Esophagus squamous epithelium (tissue), 5 donors: ENCODE measurements at places on chromosomes 7 and 10.

- DNase-seq: no peak
These were observed 8.7 kb downstream of the WBP1L start for GRCh38 chr10:102752266-102752930.

DNA sequence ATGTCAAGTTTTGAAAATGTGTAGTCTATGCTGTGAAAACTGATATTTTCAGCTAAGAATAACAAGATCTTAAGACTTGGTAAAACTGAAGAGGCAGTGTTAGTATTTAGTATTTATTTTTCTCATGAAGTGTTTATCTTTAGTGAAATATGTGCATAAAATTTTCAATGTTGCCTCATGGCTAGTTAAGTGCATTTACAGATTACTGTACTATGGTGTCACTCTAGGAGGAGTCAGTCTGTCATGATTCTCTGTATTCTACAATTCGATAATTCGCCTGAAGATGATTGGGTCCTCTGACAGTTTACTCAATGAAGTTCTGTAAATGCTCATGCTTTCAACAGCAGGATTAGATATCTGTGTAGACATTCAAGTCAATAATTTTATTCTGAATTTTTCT is 488.1 kb upstream of the GRM3 start:
- DNase-seq: no peak

GRCh38 chr10:90417029-90417428 is 440.8 kb downstream of the HTR7 start:
- DNase-seq: no peak

GRCh38 chr7:107946881-107947280 is 55.9 kb downstream of the DLD start:
- no peak for DNase-seq

GRCh38 chr7:51606601-51607154 is 290.1 kb upstream of the COBL start:
- no peak for DNase-seq

DNA sequence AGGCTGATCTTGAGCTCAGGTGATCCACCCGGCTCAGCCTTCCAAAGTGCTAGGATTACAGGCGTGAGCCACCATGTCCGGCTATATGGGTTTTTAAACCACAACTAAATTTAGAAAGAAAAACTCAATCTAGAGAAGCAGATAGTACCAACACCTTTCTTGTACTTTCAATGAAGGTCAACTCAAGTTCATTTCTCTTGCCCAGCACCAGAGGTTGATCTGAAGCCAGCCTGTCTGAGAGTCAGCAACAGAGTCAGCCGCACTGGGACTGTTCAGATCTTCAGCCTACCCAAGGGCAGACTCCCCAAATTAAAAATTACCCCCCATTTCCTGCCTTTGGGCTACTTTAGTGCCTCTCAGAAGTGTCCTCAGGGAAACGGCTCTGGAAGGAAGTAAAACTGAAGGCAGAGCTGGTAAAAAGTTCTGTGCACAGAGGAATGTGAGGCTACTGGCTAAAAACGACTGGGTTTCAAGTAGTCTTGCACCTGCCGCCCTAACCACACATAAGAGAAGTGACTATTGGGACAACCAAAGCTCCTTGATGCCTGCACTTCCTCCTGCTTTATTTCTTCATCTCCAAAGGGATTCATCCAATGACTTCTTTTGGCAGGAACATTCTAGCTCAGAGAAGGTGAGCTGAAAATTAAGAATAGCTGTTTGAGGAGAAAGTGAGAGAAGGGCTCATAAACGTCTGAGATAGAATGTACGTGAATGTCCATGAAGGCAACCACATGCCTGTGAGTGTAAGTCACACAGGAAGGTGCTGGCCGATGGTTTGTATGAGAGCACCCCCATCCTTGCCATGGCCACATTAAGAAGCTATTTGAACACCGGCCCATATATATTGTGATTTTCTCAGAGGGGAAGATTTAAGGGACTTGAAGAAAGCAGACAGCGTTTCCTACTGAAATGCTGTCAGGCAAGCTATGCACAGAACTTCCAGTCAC is 142.4 kb upstream of the PRR15 start:
- no peak for DNase-seq

GRCh38 chr7:94511718-94512117 is 2.1 kb downstream of the CASD1 start:
- DNase-seq: no peak

DNA sequence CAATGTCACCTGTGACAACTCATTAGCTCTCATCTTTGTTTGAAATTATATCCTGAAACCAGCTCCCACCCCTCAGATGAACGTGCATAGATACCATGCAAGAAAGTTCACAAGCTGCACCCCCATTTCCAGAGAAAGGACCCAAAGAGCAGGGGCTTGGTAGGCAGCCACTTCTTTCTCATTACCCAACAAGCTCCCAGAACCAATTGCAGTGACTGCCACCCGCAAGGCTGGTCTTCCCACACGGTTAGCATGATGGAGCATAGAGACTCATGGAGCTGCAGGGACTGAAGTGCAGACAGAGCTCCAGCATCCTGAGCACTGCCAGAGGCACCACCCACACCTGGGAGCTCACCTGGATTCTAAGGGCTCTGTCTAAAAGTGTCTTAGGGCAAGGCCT is 28.5 kb downstream of the FRMPD2 start:
- DNase-seq: no peak

DNA sequence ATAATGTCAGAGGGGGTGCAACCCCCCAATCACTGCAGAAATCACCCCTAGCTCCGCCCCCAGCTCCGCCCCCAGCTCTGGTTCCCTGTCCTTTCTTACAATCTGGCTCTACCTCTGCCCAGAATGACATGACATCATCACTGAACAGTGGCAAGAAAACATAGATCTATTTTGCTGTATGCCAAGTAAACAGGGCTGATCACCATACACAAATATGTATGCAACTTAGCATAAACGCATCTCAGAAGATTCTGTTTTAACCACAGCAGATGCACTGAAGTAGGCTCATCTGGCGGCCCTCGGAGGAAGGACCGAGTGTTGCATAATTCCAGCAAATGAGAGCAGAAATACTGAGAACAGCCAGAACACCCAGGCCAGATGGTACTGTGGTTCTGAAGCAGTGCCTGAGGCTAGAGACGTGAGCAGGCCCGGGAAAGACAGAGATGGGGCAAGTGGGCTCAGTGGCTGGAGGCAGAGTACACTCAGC is 293.3 kb upstream of the KLF14 start:
- no peak for DNase-seq

- no peak for DNase-seq
These were observed 6.6 kb upstream of the INSIG1 start for GRCh38 chr7:155291045-155291530.

DNA sequence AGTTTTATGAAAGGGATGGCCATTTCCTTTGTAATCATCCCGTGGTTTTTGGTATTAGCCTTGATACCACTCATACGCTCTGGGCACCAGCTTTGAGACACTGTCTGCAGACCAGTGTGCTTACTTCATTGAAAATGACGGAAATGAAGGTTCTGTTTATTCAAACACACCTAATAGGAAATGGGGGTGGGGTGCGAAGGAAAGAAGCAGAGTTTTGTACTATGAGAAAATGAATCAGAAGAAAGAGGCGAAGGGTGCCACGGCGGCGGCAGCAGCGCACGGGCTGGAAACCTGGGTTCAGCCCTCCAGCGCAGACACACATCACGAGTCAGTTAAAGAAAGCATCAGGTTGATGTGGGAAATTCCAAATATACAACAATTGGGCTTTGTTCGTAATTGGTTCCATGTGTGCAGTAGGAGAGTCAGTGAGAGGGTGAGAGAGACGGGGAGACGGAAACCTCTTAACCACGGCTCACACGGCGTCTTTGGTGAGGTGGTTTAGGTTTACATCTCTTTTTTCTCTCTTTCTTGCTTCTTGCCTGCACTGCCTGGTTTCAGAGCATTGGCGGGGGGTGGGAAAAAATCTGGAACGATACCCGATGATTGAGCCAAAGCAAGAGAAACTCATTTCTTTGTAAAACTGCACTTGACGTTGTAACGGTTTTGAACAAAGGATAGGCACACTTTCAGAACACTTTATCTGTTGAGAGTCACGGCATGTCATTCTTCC is 321.2 kb downstream of the FRMD4A start:
- DNase-seq: no peak

DNA sequence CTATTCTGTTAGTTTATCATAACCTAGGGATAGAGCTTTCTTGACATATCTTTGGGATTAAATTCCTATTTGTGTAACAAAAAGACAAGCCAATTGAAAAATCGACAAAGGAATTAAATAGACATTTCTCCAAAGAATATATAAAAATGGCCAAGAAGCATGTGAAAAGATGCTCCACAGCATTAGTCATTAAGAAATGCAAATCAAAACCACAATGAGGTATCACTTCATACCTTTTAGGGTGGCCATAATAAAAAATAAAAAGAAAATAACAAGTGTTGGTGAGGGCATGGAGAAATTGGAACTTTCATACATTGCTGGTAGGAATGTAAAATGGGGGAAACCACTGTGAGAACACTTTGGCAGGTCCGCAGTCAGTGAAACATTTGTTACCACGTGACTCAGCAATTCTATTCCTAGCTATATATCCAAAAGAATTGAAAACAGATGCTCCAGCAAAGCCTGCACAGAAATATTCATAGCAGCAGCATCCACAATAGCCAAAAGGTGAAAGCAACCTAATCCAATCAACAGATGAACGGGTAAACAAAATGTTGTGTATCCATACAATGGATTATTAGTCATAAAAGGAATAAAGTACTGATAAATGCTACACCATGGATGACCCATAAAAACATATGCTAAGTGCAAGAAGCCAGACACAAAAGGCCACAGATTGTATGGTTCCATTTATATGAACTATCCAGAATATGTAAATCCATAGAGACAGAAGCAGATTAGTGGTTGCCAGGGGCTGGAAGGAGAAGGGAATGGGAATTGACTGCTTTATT is 20.5 kb downstream of the SPAG6 start:
- no peak for DNase-seq

GRCh38 chr10:69994262-69994661 is 58.4 kb upstream of the MACROH2A2 start:
- DNase-seq: no peak

- DNase-seq: no peak
These were observed 146.7 kb upstream of the KLF14 start for GRCh38 chr7:130880668-130881067.

DNA sequence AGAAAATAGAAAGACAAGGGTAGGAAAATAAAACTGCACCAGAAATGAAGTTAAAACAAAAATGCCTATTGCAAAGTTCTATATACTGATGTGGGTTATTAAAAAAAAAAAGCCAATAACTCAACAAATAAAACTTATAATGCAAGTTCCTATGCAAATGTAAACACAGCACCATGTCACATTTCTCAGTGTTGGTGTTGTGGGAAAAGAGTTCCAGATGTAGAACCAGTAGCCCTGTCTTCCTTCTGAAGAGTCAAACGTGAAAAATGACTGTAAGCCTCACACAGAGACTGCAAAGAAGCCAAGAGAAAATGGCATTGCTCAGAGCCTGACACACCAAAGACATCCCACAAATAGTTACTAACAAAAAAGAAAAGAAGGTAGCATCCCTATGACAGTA is 10.1 kb downstream of the PON2 start:
- no peak for DNase-seq
